GF-D8 (cell line): ENCODE measurements at places on chromosomes 11 and 22.

- no peak for DNase-seq
These were observed 398.3 kb upstream of the SYN3 start for GRCh38 chr22:33456511-33456910.

GRCh38 chr11:128890216-128890542, 977 bp upstream of the KCNJ5 start:
- no peak for DNase-seq

DNA sequence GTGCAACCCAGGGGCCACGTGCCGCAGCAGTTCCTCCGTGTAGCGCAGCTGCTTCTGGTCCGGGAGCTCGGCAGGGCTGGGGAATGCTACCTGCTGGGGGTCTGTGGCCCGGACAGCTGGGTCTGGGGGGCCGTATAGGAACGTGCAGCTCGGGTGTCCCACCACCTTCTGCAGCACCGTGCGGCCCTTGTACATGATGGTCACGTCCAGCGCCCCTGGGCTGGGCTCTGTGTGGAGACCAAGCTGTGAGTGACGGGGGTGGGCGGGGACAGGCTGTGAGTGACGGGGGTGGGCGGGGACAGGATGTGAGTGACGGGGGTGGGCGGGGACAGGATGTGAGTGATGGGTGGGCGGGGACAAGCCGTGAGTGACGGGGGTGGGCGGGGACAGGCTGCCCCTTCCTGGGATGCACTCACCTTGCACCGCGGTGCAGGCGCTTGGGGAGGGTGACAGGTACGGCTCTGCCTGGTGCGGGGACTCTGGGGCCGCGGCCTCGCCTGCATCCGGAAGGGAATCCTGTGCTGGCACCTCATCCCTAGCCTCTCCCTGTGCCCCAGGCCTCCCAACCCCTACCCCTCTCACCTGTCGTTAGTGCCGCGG, 2.3 kb downstream of the IRF7 start:
- DNase-seq = no peak

DNA sequence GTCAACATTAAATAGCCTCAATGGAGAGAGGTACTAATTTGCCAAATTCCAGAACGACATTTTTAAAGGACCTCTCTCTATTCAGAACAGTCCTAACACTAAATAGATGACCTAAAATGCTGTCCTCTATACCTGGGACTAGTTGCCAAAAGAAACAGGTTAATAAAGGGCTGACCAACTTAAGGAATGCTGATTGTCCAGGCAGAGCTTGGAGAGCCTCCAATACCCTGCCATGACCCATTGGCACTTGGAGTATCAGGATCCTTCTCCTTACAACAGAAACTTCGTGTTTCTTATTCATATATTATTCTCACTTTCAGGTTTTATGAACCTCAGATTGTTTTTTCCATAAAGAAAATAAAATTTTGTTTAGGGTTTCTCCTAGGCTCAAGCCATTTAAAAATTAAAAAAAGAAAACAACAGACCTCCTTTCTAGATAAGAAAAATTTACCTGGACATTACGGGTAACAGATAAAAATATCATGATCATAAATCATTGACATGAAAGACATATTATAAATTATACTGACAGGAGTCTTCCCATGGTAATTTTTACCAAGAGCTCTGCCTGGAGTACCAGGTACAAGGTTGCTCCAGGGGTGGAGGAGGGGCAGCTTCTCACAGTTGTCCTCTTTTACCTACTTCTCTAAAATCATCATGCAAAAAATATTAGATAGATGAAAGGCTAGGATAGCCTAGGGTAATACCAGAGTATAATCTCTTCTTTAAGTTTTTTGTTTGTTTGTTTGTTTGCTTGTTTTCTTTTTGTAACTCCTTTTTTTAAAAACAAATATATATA, 2.0 kb downstream of the LRRC4C start:
- DNase-seq = no peak

DNA sequence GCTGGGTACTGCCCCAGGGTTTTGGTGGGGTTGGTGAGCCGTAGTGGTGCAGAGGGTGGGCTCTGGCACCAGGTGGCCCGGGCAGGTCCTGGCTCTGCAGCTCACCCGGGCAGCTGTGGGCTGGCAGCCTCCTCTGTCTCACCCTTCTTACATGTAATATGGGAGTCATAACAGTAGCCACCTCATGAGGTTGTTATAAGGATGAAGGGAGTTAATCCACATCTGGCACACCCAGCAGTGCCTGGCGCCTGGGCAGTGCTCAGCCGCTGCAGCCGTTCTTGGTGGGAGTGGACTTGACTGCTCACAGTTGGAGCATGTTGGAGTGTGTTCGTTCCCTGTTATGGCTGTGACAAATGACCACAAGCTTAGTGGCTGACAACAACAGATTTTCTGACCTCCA, 28.7 kb downstream of the IGHMBP2 start:
- no peak for DNase-seq

DNA sequence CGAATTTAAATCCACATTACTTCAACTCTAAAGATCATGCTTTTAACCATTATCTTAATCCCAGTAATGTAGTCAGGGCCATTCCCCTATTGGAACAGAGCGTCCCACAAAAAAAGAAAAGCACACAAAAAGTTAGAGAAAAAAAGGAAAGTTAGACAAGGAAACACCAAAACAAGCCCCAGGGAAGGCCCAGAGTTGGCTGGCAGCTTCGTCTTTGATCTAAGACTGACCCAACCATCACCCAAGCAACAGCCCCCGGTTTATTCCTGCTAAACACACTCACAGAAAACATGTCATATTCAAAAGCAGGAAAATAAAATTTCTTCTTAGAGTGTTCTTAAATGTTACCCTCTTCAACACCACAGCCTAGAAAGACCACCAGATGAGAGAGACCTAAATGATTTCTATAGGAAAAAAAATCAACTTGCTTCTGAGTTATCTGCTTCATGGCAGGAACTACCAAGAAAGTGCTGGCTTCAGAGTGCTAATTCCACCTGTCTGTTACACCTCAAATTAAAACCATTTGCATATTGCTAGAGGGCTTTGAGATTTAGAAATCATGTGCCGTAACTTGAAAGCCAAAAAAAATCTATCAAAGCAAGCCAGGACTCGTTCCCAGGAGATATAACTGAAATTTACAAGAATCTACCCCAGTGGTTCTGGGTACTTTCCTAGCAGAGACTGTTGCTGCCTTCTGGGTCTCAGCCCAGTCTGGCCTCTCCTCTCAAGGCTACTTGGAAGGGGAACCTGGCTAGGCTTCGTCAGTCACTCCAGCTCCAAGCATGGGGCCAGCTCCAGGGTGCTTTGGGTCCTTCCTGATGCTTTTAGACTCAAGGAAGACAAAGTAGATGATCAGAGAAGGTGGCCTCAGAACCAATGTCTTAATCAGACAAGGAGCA, 31.2 kb downstream of the POU2AF3 start:
- no peak for DNase-seq

DNA sequence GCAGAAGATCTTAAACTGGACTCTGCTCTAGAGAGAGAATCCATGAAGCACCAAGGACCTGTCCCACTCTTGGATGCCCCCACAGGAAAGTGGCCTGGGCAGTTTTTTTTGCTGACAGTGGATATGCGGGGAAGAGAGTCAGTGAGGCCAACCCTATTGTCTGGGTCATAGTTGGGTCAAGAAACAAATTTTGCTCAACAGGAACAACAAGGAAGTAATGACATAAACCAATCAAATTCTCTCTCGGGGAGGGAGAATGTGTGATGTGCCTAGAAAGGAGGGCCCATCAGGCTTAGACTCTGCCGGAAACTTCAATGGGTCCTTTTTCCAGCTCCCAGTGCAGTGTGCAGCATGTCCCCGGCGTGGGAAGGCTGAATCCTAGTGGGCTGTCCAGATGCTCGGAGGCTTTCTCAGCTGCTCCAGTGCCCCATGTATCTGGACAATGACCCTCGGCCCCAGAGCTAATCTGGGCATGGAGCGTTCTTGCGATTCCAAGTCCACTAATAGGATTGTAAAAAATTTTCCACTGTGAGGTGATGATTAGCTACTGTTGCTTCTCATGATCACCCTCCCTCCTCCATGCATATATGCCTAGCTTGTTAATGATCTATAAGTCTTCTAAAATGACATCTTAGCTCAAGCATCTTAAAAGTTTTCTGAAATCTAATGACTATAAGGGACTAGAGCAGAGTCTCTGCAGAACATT, 101.0 kb downstream of the SNX19 start:
- DNase-seq = no peak

- DNase-seq = no peak
These were observed 12.4 kb downstream of the C11orf24 start for GRCh38 chr11:68259122-68259959.

DNA sequence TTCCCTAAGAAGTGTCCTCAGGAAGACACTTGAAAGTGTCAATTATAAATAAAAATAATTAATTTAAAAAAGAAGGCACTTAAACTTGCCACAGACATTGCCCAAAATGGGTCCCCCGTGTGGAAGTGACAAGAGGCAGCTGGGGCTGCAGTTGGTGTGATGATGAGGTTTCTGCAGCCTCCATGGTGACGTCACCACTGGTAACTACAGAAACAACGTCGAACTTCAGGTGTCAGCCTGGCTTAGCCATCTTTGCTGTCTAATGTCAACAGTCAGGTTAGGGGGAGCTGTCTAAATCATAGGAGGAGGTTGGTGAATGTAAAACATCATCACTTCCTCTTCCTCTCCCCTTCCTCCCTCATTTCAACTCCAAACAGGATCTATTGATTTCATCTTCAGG, 328.6 kb downstream of the MN1 start:
- no peak for DNase-seq

- DNase-seq = no peak
These were observed 239.0 kb upstream of the PDGFD start for GRCh38 chr11:104402812-104403521.

- DNase-seq = no peak
These were observed 21.5 kb downstream of the PTDSS2 start for GRCh38 chr11:471468-472145.

DNA sequence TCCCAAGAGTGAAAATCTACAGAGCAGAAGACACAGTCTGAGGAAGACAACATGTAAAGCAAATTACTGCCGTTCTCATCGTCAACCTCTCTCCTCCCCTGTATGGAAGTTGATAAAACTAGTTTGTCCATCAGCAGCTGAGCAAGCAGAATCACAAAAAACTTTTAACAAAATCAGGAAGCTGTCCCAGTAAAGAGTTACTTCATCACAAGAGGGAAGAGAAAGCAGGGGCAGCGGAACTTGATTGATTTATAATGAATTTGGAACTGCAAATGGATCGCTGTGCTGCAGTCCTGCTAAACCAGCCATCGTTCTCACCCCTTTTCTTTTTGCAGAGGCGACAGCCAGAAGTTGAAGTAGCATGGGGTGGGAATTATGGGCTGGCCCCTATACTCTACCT, 13.7 kb upstream of the UCP3 start:
- DNase-seq = no peak

- DNase-seq = no peak
These were observed 266.1 kb upstream of the PITPNB start for GRCh38 chr22:28185130-28185529.

DNA sequence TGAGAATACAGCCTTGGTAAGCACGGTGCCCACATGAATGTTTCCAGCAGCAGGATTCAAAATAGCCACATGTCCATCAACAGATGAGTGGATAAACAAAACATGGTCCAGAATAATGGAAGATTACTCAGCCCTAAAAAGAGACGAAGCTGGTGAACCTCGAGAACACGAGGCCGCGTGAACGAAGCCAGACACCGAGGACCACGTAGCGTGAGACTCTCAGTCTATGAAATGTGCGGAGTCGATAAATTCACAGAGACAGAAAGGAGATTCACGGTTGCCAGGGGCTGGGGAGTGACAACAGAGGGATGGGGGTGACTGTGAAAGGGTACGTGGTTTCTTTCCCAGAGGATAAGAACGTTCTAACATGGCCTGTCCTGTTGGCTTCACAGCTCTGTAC, 2.9 kb upstream of the ASCL2 start:
- DNase-seq = no peak

DNA sequence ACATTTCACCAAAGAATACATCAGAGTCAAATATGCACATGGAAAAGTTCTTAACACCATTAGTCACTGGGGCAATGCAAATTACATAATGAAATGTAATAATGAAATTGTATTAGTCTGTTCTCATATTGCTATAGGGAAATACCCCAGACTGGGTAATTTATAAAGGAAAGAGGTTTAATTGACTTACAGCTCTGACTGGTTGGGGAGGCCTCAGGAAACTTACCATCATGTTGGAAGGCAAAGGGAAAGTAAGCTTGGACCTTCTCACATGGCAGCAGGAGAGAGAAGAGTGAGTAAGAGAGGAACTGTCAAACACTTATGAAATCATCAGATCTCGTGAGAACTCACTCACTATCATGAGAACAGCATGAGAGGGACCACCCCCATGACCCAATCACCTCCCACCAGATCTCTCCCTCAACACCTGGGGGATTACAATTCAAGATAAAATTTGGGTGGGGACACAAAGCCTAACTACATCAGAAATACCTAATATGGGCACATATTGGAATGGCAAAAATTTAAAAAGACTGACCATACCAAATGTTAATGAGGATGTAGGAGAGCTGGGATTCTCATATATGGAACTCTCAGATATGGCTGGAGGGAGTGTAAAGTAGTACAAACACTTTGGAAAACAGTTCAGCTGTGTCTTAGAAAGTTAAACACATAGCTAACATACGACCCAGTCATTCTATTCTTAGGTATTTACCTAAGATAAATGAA, 65.1 kb upstream of the CD44 start:
- DNase-seq = no peak

DNA sequence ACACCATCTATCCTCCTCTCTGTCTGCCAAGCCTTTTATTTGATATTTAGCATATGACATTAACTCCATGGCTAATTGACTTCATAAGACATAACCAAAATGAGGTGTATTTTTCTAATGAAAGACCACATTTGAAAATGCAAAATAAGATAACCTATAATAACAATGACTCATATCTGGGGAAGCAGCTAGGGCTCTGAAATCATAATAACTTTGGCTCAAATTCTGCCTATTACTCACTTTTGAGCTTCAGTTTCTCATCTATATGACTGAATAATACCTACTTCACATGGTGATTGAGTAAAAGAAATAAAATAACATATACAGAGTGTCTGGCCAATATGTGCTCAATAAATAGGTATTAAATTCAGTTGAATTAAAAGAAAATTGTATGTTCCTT, 1419.8 kb upstream of the TENM4 start:
- no peak for DNase-seq

DNA sequence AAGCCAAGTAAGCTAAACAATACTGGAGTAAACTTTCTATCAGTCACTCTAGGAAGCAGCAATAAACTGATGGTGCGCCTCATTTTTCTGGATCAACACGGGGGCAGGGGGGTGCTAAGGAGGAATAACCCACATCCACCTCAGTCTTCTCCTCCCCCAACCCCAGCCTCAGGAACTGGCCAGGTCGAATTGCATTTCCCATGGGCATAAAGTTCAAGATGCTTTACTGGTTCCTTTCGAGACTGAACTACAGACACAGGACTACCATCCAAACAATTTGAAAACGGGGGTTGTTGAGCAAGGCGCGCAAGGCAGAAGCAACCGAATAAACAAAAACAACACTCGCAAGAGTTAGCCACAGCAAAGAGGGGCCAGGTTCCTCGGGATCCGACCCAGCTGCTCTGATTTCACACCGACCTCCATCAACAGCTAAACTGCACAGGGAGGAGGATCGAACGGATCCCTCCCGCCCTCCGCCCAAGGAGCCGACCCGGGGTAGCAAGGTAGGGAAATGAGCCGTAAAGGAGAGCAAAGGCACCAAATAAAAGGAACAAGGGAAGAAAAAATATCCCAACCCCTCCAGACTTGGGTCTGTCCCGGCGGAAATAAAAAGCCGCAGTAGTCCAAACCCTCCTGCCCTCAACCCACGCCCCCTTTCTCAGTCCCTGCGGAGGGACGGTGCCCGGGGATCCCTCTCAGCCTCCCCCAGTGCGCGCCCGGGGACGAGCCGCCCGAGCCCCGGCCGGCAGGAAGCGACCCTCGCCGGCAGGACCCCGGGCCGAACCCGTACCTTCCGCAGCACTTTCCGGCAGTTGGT, 801 bp downstream of the SESN3 start:
- no peak for DNase-seq
